ENCODE measurements at places on chromosomes 12 and 14.

GRCh38 chr14:65261425-65261920 lies 151.1 kb upstream of the FUT8 start:
- DNase-seq: no peak

- no peak for DNase-seq
Measured at GRCh38 chr12:22573181-22573580, 28.8 kb upstream of the C2CD5 start.

GRCh38 chr12:2691006-2691344 lies 103.8 kb upstream of the FKBP4 start:
- DNase-seq: peak; percentile 11

DNA sequence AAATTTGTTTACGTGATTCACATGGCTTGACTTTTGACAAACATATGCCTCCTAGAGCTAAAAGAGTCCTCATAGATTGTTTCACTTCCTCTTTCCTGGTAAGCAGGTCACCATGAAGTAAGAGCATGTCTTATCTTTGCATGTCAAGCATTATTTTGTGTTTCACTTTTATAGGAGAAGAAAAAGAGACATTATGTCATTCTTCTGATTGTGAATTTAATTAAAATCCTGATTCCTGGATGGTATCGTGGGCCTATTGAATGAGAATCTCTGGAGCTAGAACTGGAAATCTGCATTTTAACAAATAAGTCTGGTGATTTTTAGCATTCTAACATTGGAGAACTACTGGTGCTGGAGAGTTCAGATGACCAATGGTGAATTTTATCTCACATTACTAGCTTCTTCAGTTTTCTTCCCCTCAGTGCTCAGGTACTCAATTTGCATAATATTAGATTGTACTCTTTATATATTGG lies 218.6 kb upstream of the ATP2B1 start:
- no peak for DNase-seq

GRCh38 chr14:67719866-67720265 lies 18.2 kb downstream of the RDH12 start:
- no peak for DNase-seq

DNA sequence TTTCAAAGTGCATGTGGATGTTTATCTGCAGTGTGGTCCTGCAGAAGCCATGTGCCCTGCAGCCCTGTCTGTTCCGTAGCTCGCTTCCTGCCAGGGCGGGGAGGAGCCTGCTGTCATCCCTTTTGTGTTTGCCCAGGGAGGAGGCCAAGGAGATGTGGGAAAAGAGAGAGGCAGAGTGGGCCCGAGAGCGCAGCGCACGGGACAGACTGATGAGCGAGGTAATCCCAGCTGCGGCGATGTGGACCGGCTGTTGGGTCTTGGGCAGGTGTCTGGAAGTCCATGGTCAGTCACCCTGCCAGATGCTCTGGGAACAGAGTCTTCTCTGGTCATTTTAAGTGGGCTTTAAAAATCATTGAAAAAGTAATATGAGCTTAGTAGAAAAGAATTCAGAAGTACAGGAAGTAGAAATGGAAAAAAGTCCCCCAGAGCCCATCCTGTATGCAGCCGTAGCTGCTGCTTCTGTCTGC lies 12.8 kb downstream of the TCHP start:
- DNase-seq: no peak

DNA sequence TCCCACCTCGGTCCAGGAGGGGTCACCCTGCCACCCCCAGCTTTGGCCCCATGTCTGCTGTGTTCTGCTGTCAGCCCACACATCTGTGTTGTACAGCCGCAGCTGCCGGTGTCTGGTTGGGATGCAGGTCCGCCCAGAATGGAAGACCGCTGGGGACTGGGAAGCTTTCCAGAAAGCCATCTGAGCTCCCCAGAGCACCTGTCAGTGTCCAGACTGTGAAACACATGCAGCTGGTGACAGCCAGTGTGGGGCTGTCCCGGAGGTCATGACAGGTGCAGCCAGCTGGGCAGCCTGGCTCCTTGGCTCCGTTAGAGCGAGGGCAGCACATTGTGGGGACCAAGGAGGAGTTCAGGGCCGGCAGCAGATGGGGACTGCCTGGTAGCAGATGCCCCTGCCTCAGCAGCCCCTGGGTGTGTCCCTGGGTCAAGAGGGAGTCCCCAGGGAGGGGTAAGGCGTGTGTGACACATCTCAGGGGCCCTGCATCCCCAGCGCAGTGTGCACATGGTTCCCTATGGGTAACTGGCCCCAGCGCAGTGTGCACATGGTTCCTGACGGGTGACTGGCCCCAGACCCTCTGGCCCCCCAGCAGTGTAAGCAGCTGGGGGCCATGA lies 16.4 kb downstream of the CEP170B start:
- DNase-seq: peak; percentile 65

- peak; percentile 27 for DNase-seq
Measured at GRCh38 chr12:12008232-12008850, 62.4 kb upstream of the BCL2L14 start.

- no peak for DNase-seq
Measured at GRCh38 chr12:30972035-30972434, 45.5 kb downstream of the TSPAN11 start.

GRCh38 chr12:60223242-60223641 lies 627.4 kb downstream of the SLC16A7 start:
- DNase-seq: no peak

DNA sequence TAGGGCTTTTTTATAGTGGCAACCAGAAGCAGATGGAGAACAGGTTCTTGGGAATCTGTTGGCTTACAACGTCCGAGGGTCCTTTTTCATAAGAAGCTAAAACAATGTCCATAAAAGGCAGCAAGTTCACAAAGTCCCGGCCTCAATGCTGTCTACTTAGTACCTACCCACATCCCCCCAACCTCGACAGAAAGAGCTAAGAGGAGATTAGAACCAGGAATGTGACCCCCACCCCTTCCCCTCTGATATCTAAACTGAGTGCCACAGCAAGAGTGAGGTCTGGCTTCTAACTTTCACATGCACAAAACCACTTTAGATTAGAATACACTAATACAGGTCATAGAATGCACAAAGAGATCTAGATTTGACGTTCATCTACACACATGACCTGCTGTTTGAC lies 4.5 kb downstream of the DPF3 start:
- no peak for DNase-seq

GRCh38 chr14:76348898-76349297 lies 27.0 kb upstream of the ESRRB start:
- DNase-seq: no peak

- DNase-seq: no peak
Measured at GRCh38 chr12:25052196-25052913, 103.5 kb upstream of the BCAT1 start.

- no peak for DNase-seq
Measured at GRCh38 chr12:93366422-93366821, 11.3 kb upstream of the NUDT4 start.

GRCh38 chr14:79602742-79603141 lies 608.6 kb downstream of the DIO2 start:
- DNase-seq: no peak

GRCh38 chr12:88923631-88924030 lies 343.4 kb upstream of the KITLG start:
- DNase-seq: no peak

- no peak for DNase-seq
Measured at GRCh38 chr12:49843411-49843810, 505 bp upstream of the BCDIN3D start.

DNA sequence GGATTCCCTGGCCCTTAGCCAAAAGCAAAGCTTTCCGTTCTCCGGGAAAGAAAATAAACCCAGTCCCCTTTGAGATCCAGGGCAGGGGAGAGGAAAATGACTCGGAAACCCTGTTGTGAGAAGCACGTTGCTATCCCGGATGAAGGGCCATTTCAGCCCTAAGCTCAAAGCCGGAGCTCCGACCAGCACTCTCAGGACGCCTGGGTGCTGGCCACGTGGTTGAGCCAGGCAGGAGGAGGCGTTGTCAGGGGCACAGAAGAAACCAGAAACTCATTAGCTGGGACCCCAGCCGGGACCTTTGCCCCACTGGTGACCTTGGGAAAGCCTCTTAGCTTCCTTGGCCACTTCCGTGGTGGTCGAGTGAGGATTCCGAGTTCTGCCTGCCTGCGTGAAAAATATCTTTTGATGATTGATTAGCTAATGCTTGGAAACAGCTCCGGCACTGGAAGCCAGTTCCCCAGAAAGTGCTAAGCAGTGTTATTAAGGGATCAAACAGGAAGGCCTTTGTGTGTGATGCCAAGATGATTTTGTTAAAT lies 57.6 kb upstream of the FZD10 start:
- DNase-seq: no peak

GRCh38 chr14:94539181-94539580 lies 22.1 kb upstream of the SERPINA4 start:
- no peak for DNase-seq

GRCh38 chr12:5305425-5305824 lies 126.5 kb upstream of the NTF3 start:
- peak; percentile 61 for DNase-seq

DNA sequence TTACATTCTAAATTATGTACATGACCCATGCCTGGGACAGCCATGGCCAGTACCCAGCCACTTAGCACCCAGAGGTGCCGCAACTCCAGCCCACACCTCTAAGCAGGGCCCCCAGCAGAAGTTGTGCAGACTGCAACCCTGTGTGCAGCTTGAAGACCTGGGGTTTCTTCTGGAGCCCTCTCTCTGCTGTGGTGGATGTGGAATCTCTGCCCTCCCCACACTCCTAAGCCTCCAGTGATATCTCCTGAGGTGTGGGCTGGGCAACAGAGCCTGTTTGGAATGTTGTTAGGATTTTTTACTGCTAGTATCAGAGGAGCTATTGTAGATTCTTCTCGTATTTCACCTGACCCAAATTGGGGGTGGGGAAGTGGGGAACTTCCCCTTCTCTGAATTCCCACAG lies 59.4 kb upstream of the TUNAR start:
- DNase-seq: no peak

- peak; percentile 19 for DNase-seq
Measured at GRCh38 chr12:68451261-68452077, 119.3 kb upstream of the MDM1 start.

- no peak for DNase-seq
Measured at GRCh38 chr12:70757830-70758493, 120.7 kb upstream of the PTPRB start.

- DNase-seq: no peak
Measured at GRCh38 chr12:26077915-26078702, 46.7 kb downstream of the BHLHE41 start.

DNA sequence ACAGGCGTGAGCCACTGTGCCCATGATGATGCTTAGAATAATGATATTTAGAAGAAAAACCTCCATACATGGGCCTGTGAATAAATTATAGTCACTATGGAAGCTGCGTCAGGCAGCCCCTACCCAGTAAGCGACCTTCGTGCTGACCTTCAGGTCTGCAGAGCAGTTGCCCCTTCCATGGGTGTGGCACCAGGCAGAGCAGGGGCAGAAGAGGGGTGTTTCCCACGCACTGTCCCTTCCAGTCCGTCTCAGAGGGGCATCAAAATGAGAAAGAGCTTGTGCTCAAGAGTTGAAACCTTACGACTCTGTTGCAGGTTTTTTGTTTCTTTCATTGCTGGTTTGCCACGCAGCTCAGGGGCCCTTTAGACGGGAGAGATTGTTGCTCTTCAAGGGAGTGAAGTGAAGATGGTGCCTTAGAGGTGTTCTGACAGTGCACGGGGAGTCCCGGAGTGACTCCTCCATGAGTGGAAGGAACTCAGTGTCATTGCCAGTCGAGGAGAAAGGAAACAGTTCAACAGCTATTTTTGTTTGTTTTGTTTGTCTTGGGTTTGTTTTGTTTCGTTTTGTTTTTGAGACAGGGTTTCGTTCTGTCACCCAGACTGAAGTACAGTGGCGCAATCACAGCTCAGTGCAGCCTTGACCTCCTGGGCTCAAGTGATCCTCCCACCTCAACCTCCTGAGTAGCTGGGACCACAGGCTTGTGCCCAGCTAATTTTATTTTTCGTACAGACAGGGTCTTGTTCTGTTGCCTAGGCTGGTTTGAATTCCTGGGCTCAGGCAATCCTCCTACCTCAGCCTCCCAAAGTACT lies 13.9 kb downstream of the CKB start:
- DNase-seq: no peak

DNA sequence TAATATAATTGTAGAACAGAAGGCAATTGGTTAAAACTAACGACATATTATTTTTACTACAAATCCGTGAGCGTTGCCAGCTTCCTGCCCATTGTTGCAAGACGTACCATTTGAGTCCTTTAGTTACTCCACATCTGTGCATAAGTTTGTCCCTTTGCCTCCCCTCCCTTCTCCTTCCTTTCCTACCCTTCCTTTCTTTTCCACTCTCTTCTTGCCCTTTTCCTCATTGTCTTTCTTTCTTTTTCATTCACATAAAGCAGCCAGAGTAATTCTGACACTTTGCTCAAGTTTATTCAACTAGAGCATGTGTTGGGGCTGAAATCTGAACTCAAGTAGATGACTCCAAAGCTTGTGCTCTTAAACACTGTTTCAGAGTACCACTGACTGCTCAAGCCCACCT lies 239.1 kb downstream of the FOXG1 start:
- no peak for DNase-seq

DNA sequence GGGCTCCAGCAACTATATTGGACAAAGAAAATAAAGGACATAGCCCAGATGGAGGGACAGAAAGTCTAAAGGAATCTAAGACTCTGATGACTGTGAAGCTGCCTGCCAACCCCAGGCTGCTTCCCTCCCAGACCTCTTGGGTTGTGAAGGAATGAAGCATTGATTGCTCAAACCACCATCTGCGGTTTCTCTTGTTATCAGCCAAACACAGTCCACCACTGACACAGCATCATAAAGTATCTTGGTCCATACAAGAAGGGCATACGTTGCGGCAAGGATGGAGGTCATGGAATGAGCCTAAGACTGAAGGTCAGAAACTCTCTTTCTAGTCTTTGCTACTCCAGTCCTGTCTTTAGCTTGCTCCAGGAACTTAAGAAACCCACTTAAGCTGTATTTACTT lies 58.5 kb upstream of the PLXNC1 start:
- DNase-seq: no peak

DNA sequence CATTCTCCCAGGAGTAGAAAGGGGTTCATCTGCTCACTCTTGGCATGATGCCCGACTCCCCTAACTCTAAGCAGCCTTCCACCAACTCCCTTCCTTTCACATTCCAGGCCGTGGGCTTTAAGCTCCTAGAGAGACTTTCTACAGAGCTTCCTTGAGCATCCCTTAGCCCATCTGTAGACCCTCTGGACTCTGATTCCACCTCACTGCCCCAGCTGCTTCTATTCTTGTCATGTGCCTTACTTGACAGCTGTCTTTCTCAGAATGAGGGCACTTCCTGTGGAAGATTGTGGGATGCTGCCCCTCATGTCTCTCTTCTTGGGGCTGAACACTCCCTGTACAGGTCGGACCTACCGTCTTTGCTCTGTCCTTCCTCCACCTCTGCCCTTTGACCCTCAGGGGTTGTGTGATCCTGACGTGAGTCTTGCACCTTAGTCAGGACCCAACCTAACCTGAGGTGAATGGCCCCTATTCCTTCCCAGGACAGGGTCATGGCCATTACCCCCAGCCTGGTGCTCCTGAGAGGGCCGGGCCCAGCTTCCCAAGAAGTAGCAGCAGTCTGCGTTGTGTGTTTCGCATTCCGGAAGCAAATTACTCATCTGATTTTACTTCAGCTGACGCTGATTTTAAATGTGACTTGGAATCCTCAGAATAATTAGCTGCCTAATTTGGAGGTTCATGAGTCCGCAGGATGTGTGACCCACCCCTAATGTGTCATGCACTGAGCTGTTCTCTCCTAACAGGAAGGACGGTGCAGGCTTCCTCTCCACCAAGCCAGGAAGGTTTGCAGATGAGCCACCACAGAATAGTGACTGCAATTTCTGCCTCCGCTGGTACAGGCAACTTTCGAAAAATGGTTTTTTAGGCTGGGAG lies 2.7 kb upstream of the GALNT6 start:
- no peak for DNase-seq

Measured in NCI-H2029 (cell line).